ENCODE measurements at places on chromosomes 11 and 22. TPM values are rescaled to one million over a fixed set of nuclear protein-coding genes. Genes with fewer than 3 reads are reported as not detected.

DNA sequence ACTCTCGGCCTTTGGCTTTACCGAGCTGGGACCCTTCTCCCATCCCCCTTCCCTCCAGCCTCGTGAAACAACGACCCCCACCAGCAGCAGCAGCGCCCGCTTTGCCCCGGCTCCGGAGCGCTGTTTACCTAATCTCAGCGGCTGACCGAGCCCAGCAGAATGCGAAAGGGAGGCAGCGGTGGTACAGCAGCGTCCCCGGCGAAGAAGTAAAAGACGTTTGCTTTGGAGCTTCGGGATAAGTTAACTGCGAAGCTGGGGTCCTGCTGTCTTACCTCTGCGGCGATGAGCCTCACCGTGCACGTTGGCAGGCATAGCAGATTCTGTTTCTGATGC, 2.0 kb upstream of the LARGE1 start:
- no peak for DNase-seq

DNA sequence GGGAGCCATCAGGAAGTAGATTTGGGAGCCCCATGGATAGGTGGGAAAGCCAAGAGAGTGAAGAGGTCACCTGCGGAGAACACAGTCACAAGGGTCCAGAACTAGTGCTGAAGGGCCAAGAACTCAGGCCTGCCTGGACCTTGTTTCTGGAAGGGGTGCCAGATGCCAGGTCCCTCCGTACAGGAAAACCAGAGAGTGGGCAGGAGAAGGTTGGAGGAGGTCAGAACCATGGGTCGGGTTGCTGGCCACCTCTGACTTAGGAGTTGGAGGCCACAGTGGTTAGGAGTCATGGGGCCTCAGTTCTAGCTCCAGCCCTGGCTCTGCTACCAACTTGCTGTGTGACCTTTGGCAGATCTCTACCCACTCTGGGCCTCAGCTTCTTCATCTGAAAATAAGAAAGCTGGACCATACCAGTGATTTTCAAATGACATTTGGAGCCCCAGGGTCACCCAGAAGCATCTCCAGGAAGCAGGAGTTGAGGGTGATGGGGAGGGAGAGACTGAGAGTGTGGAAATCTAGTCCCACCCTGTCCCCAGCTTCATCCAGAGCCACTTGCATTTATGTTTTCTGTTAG, 20.8 kb upstream of the TUB start:
- DNase-seq, result no peak

GRCh38 chr11:128551611-128552335, 35.6 kb downstream of the ETS1 start:
- no peak for DNase-seq

DNA sequence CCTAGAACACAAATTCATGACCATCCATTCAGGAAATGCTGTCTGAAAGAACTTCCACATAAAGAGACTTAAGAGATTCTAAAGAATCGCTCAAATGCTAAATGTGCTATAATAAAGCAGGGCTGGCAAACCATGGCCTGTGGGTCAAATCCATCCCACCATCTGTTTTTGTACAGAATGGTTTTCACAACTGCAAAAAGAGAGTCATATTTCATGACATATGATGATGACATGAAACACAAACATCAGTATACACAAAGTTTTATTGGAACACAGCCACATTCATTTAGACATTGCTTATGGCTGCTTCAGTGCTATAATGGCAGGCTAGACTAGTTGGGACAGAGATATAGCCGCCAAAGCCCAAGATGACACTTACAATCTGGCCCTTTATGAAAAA, 85.1 kb downstream of the RRAS2 start:
- no peak for DNase-seq

- DNase-seq, result no peak
Observed at GRCh38 chr22:40953471-40953870, 2.3 kb downstream of the RBX1 start.

DNA sequence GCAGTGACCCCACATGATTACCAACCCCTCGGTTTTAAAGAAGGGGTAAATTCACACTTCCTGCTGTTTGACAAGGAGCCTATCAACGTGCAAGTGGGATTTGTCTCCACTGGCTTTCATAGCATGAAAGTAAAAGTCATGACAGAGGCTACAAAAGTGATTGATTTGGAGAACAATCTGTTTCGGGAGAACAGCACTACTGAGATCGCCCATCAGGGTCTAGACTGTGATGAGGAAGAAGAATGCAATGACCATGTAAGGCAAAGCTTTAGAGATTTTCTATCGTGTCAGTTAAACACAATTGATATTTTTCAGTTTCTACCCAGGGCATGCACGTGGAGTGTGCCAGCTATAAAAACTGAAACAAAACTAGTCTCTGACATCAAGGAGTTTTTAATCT, 41.7 kb downstream of the HORMAD2 start:
- DNase-seq, result no peak

- no peak for DNase-seq
Observed at GRCh38 chr11:67649634-67650510, 658 bp downstream of the ACY3 start.

- DNase-seq, result no peak
Observed at GRCh38 chr11:1484695-1485503, 1.7 kb downstream of the MOB2 start.

GRCh38 chr11:70483077-70483861, 84.9 kb downstream of the CTTN start:
- no peak for DNase-seq

DNA sequence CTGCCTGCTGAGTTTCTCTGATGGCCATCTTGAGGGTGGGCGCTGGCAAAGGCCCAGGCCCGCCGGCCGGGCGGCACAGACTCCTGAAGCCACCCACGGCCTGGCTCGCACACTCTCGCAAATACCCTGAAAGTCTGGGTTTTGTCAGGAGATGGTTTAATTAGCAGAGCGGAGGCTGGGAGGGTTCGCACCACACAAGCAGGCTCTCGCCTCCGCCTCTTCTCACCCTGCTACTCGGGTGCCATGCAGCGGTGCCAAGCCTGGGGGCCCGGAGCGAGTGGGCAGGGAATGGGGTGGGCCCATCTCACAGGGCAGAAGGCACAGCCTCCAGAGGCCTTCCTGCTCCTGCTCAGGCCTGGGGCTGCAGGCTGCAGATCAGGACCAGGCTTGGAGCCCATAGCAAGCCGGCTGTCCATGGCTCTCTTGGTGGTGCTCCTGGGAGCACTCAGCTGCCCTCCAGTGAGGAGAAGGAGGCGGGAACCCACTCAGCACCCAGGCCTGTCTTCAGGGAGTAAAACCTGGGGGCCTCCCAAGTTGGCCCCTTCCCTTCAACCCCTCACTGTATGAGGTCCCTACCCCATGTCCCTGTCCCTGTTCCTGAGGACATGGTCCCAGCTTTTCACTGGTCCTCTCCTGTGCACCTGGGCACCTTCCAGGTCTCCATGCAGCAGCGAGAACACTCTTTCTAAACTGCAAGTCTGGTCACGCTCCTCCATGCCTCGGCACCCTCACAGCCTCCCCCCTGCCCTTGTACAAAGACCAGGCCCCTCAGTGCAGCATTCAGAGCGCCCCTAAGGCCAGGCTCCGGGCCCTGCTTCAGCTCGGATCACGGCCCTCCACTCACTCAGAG, 62.0 kb downstream of the FLRT1 start:
- no peak for DNase-seq

Gene DMC1
- 0.84 TPM for total RNA-seq

Gene RPS13
- total RNA-seq, result 1,720 TPM

Gene SCGB2A2
- not detected for total RNA-seq

Gene OR5D14
- total RNA-seq, result not detected

All from omental fat pad (tissue), 4 donors.